GM12878 (cell line): ENCODE measurements at places on chromosomes 5 and 9. TPM values are rescaled to one million over a fixed set of nuclear protein-coding genes. Genes with fewer than 3 reads are reported as not detected.

SLIT3 gene
- total RNA-seq: 0.05 TPM in 1 of 2 replicates, not detected in the other

IER5L gene
- total RNA-seq: 1.2 TPM in 2 replicates

GRCh38 chr9:113570749-113571711 lies 107.5 kb downstream of the RGS3 start:
- peaks cover 27% of the 10 kb centered on the region for H3K4me1 ChIP-seq
- no peak overlapping the region for H3K27ac ChIP-seq
- H3K4me3 ChIP-seq: no peak overlapping the region
- peaks cover 4% of the 10 kb centered on the region for H3K36me3 ChIP-seq
- DNase-seq: no peak

DNA sequence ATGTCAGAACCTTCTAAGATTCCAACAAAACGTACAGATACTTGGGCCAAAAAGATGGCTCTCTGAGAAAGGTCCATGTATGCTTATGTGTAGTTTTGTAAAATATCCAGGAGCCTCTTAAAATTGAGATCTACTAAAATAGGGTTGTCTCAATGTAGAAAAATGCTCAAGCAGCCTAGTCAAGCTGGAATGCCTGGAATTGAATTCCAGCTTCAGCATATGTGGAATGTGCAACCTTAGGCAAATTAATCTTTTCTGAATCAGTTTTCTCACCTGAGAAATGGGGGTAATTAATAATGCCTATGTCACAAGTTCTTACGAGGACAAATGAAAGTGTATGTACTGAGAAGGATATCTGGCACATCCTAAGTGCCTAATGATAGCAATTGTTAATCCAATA lies 662.4 kb downstream of the DTWD2 start:
- H3K27ac ChIP-seq: no peak overlapping the region
- H3K27me3 ChIP-seq: no peaks in the 10 kb centered on the region
- H3K4me1 ChIP-seq: no peaks in the 10 kb centered on the region
- no peaks in the 10 kb centered on the region for H3K36me3 ChIP-seq

CDH18 gene
- total RNA-seq: not detected in 2 replicates

GRCh38 chr9:87406543-87407166 lies 91.0 kb upstream of the DAPK1 start:
- DNase-seq: no peak
- H3K4me1 ChIP-seq: no peaks in the 10 kb centered on the region
- no peaks in the 10 kb centered on the region for H3K27me3 ChIP-seq
- no peaks in the 10 kb centered on the region for H3K36me3 ChIP-seq

SOX30 gene
- 0.11 and 0.13 TPM in 2 replicates for total RNA-seq

LCN15 gene
- not detected in 2 replicates for total RNA-seq

LSM11 gene
- total RNA-seq: 6.0 TPM in 2 replicates

PCDHA10 gene
- total RNA-seq: 0.03 TPM in 1 of 2 replicates, not detected in the other

NAIP gene
- total RNA-seq: 3.0 and 3.5 TPM in 2 replicates

MPDZ gene
- 0.03 and 0.36 TPM in 2 replicates for total RNA-seq

DNA sequence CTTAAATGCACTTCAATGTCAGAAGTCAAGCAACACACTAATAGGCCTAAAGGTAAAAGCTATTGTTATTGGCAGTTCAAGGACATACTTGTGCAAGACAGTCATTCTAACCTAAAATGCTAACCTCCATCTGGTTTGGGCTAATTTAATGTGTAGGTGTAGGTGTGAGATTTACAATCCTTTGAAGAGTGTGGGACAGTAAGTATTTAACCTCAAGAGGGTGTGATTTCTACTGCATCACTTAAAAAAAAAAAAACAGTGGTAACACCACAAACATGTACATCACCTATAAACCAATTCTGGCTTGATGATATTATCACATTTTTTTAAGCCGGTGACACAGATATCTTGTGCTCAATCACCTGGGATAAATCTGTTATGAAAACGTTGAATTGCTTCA lies 127.5 kb upstream of the MEF2C start:
- DNase-seq: no peak
- no peaks in the 10 kb centered on the region for H3K36me3 ChIP-seq
- H3K27ac ChIP-seq: no peak overlapping the region
- no peaks in the 10 kb centered on the region for H3K27me3 ChIP-seq

GRCh38 chr5:44332285-44332971 lies 56.8 kb downstream of the FGF10 start:
- H3K4me1 ChIP-seq: no peaks in the 10 kb centered on the region
- H3K27ac ChIP-seq: no peak overlapping the region
- H3K4me3 ChIP-seq: no peak overlapping the region
- H3K27me3 ChIP-seq: no peaks in the 10 kb centered on the region
- no peaks in the 10 kb centered on the region for H3K36me3 ChIP-seq

CSF2 gene
- total RNA-seq: 0.85 and 1.4 TPM in 2 replicates

FAM153A gene
- 0.18 and 0.37 TPM in 2 replicates for total RNA-seq

DNA sequence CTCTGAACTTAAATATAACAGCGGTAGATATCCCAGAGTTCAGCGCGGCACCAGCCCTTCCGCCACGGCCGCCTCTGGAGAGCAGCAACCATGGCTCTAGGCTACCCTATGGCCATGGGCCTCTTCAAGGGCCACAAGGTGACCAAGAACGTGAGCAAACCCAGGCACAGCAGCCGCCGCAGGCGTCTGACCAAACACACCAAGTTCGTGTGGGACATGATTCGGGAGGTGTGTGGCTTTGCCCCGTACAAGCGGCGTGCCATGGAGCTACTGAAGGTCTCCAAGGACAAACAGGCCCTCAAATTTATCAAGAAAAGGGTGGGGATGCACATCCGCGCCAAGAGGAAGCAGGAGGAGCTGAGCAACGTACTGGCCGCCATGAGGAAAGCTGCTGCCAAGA lies 229.0 kb downstream of the ACTL7B start:
- no peak overlapping the region for H3K4me3 ChIP-seq
- no peak for DNase-seq
- no peaks in the 10 kb centered on the region for H3K4me1 ChIP-seq
- H3K27me3 ChIP-seq: no peaks in the 10 kb centered on the region; the same call in 1 of the 2 replicates
- H3K36me3 ChIP-seq: no peaks in the 10 kb centered on the region

DNA sequence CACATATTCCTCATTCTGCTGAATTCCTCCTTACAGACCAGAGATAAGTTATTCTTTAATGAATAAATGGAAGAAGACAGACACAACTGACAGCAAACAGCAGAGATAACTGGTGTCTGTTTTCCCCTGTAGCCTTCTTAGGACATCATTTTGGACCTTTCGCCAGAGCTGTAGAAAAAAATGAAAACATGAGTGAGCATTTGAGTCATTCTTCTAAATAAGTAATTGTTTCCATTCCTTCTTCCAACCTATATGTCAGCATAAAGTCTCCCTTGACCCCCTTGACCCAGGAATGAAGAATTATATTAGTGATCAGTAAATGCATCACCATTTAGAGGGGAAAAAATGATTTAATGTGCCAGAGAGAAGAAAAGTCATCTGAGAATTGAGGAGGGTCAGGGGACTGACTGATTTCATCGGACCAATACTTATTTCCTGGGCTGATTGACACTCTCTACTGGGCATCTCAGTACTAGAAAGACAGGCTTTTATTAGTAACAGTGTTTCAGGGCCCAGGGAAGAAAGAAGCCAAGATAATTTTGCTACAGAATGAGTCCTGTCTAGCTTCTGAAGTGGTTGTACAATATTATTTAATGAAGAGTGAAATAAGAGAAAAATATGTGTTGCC lies 597.0 kb downstream of the PSAT1 start:
- no peaks in the 10 kb centered on the region for H3K27me3 ChIP-seq
- H3K4me1 ChIP-seq: no peaks in the 10 kb centered on the region
- DNase-seq: no peak
- H3K36me3 ChIP-seq: no peaks in the 10 kb centered on the region
- no peak overlapping the region for H3K4me3 ChIP-seq
- no peak overlapping the region for H3K27ac ChIP-seq

- H3K4me1 ChIP-seq: peaks cover 3% of the 10 kb centered on the region; the same call in 1 of the 2 replicates
- no peak overlapping the region for H3K27ac ChIP-seq
Observed at GRCh38 chr5:5615569-5615968, 193.1 kb downstream of the ICE1 start.

DNA sequence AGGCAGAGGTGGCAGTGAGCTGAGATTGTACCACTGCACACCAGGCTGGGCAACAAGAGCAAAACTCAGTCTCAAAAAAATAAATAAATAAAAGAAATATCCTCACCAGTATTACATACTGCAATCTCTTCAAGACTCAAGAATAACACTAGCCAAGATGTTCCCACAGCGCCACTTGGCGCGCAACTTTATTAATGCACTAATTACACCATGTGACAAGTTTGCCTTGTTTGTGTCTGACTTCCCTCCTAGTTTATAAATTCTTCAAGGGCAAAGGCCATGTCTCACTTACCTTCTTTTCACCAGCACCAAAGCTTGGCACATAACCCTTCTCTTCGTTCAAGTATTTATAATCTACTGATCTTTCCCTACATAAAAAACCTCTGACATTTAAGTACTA lies 4.8 kb downstream of the SKP1 start:
- no peaks in the 10 kb centered on the region for H3K4me1 ChIP-seq
- DNase-seq: no peak
- no peaks in the 10 kb centered on the region for H3K27me3 ChIP-seq
- no peak overlapping the region for H3K4me3 ChIP-seq
- no peak overlapping the region for H3K27ac ChIP-seq

KLHL9 gene
- total RNA-seq: 17.2 and 17.7 TPM in 2 replicates

- H3K27ac ChIP-seq: no peak overlapping the region
- DNase-seq: no peak
- H3K4me3 ChIP-seq: no peak overlapping the region
Observed at GRCh38 chr9:123642291-123643278, 286.6 kb downstream of the CRB2 start.
